ENCODE measurements at places on chromosomes 13 and 19. TPM values are rescaled to one million over a fixed set of nuclear protein-coding genes. Genes with fewer than 3 reads are reported as not detected.

- no peaks in the 10 kb centered on the region for H3K27me3 ChIP-seq
- DNase-seq, result peak; percentile 61
- no peak overlapping the region for H3K4me3 ChIP-seq
- H3K36me3 ChIP-seq, result no peaks in the 10 kb centered on the region
- peak overlapping the region; percentile 80 for H3K27ac ChIP-seq
- peaks cover 11% of the 10 kb centered on the region for H3K4me1 ChIP-seq
Observed at GRCh38 chr19:42497492-42498168, 30.7 kb downstream of the CEACAM1 start.

- H3K27ac ChIP-seq, result peak overlapping the region; percentile 74
- peaks cover 24% of the 10 kb centered on the region for H3K4me1 ChIP-seq
- DNase-seq, result peak; percentile 36
- no peaks in the 10 kb centered on the region for H3K36me3 ChIP-seq
- H3K4me3 ChIP-seq, result no peak overlapping the region
- peaks cover 20% of the 10 kb centered on the region for H3K27me3 ChIP-seq
Observed at GRCh38 chr19:4174895-4175668, 7.3 kb downstream of the SIRT6 start.

DNA sequence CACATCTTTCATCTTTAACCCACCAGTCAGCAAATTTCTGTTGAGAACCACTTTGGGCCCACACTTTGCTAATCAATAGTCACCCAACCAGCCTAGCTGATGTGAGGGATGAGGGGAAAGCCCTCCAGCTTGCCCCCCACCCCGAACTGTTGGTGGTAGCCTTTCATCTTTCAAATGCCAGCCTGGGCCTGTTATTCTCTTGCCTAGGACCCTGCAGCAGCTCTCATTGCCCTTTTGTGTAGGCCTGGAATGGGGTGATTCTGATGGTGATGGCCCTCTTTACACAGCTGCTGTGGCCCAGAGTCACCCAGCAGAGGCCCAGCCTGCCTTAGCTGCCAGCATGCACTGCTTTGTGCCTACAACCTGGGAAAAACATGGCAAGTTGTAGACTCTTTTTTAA is 294.5 kb downstream of the SLC7A1 start:
- H3K4me1 ChIP-seq, result no peaks in the 10 kb centered on the region
- no peak overlapping the region for H3K4me3 ChIP-seq
- H3K27me3 ChIP-seq, result no peaks in the 10 kb centered on the region
- DNase-seq, result no peak
- H3K36me3 ChIP-seq, result no peaks in the 10 kb centered on the region
- no peak overlapping the region for H3K27ac ChIP-seq

- DNase-seq, result no peak
- no peaks in the 10 kb centered on the region for H3K27me3 ChIP-seq
- no peaks in the 10 kb centered on the region for H3K36me3 ChIP-seq
- H3K4me1 ChIP-seq, result no peaks in the 10 kb centered on the region
- H3K4me3 ChIP-seq, result no peak overlapping the region
- H3K27ac ChIP-seq, result peak overlapping the region; percentile 47
Observed at GRCh38 chr13:22061806-22062391, 391.0 kb downstream of the FGF9 start.

- H3K27me3 ChIP-seq, result no peaks in the 10 kb centered on the region
- no peak overlapping the region for H3K4me3 ChIP-seq
- no peaks in the 10 kb centered on the region for H3K36me3 ChIP-seq
- peaks cover 62% of the 10 kb centered on the region for H3K4me1 ChIP-seq
- H3K27ac ChIP-seq, result no peak overlapping the region
Observed at GRCh38 chr13:98487522-98487921, 89.4 kb downstream of the STK24 start.

GRCh38 chr13:44384778-44385177 is 11.2 kb downstream of the SERP2 start:
- no peak for DNase-seq
- no peaks in the 10 kb centered on the region for H3K36me3 ChIP-seq
- no peaks in the 10 kb centered on the region for H3K27me3 ChIP-seq
- H3K4me3 ChIP-seq, result no peak overlapping the region
- H3K27ac ChIP-seq, result no peak overlapping the region

GRCh38 chr13:85799097-85799582 is at the start of gene SLITRK6:
Gene SLITRK6, minus strand, starts transcription at chr13:85799419. Its CDS starts 2,911 bp downstream, at chr13:85796508.
- H3K4me3 ChIP-seq, result no peak within 1 kb of the TSS
- H3K36me3 ChIP-seq, result no peaks in the 10 kb centered on the region
- H3K27me3 ChIP-seq, result no peaks in the 10 kb centered on the region
- peak within 1 kb of the TSS; percentile 21 for H3K27ac ChIP-seq

Gene RAB20
- total RNA-seq, result 48.9 TPM

Gene ZNF714
- 4.1 TPM for total RNA-seq

Gene CEACAM8
- not detected for total RNA-seq

All from transverse colon (tissue), 4 donors.